Naive thymus-derived CD8-positive, alpha-beta T cell (primary cell): ENCODE measurements at places on chromosomes 13 and 19. TPM values are rescaled to one million over a fixed set of nuclear protein-coding genes. Genes with fewer than 3 reads are reported as not detected.

- DNase-seq = peak; percentile 37
Measured at GRCh38 chr13:25971459-25972145, 80.2 kb downstream of the SHISA2 start.

- no peak for DNase-seq
Measured at GRCh38 chr13:100714478-100714877, 39.9 kb upstream of the TMTC4 start.

The PRTN3 gene
- not detected for total RNA-seq

DNA sequence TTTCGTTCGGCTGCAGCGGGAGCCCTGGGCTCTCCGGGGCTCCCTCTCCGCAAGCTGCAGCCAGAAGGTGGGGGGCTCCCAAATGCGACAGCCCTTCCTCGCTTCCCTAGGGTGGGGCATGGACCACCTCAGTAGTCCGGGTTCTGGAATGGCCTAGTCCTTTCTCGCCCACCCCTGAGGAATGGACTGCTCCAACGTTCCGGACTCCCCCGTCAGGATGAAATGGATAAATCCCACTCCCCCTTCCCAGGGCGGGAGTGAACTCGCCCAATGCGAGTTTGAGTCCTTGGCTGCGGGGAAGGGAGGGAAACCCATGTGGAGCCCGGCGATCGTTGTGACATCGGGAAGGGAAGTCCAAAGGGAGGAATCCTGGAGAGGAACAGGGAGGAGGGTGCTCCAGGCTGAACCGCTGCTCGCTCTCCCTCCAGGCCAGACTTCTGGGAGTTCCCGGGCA, 5.5 kb downstream of the HRC start:
- no peak for DNase-seq

DNA sequence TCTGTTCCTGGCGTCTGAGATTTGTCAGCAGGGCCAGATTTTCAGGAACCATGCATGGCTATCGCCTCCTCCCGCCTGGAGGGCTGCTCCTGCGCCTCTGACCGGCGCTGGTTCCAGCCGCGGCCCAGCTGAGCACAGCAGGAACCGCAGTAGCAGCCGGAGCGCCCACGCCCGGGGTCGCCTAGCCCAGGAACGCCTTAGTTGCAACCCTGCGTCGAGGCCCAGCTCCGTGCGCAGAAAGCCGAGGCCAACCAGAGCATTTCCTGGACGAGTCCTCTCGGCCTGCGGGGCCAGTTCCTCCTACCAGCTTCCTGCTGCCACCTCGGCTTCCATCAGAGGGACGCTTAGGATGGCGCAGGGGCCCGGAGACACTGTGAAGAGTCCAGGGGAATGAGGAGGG, 74.9 kb downstream of the ZNF492 start:
- DNase-seq = no peak

GRCh38 chr19:10317045-10317856, 1.4 kb upstream of the FDX2 start:
- DNase-seq = no peak

The SHISA7 gene
- total RNA-seq = not detected

- DNase-seq = no peak
Measured at GRCh38 chr19:16293118-16294091, 31.2 kb upstream of the KLF2 start.

The EDNRB gene
- not detected for total RNA-seq

- DNase-seq = no peak
Measured at GRCh38 chr13:30038884-30039283, 188.5 kb upstream of the UBL3 start.

GRCh38 chr19:42468273-42468796, 25.6 kb upstream of the CXCL17 start:
- DNase-seq = no peak

GRCh38 chr13:98221234-98221633, 44.2 kb upstream of the RNF113B start:
- DNase-seq = no peak

DNA sequence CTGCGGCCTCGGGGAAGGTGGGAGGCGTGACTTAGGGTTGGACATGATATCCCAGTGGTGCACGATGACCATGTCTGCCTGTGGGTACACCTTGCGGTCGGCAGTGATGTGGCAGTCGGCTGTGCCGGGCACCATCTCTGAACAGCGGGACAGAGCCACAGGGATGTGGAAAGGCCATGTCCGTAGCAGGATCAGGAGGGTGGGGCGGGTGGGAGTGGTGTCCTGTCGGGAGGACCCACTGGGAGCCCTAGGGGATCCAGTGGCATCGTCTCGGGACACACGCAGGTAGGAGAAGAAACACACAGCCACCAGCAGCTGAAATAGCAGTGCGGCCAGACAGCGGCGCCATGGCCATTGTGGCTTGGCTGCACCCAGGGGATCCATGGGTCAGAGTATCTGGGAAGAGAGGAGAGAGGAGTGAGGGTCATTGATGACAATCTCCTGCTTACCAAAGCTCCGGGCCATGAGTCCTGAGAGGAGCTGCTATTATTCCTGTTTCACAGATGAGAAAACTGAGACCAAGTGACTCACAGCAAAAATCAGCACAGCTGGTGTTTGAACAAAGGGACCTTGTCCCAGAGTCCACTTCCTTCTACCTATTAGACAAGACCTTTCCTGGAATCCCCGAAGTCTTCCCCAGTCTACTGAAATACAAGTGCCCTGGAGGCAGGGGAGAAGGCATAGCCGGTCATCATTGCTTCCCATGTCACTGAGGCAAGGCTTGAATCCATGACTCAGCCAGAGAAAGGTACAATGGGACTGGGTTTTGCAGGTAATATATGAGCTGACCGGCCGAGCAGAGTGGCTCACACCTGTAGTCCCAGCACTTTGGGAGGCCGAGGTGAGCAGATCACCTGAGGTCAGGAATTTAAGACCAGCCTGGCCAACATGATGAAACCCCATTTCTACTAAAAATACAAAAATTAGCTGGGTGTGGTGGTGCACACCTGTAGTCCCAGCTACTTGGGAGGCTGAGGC, 5.2 kb upstream of the FUT6 start:
- DNase-seq = no peak

The FRY gene
- total RNA-seq = 1.4 TPM

The BRME1 gene
- total RNA-seq = 3.0 TPM

The NRTN gene
- 0.88 TPM for total RNA-seq

DNA sequence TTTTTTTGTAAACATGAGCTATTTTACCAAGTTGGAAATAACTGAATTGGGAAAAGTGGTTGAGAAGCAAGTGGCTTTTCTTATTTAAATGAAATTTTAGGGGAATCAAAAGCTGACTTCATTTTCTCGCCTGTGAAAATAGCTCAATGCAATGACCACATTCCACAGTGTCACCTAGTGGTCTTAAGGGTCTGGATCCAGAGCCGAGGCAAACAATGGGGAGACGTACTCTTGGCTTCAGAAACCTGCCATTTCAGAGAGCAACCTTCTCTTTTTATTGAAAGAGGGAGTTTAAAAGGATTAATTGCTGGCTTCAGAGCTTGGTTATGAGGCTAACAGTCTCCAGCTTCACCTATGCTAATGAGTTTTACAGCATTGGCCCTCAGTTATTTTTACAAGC, 39.7 kb upstream of the RXFP2 start:
- no peak for DNase-seq

The ICAM5 gene
- not detected for total RNA-seq

GRCh38 chr19:40594255-40594654, 6.9 kb upstream of the LTBP4 start:
- DNase-seq = no peak

GRCh38 chr19:4077007-4077374, 10.3 kb upstream of the ZBTB7A start:
- DNase-seq = no peak

DNA sequence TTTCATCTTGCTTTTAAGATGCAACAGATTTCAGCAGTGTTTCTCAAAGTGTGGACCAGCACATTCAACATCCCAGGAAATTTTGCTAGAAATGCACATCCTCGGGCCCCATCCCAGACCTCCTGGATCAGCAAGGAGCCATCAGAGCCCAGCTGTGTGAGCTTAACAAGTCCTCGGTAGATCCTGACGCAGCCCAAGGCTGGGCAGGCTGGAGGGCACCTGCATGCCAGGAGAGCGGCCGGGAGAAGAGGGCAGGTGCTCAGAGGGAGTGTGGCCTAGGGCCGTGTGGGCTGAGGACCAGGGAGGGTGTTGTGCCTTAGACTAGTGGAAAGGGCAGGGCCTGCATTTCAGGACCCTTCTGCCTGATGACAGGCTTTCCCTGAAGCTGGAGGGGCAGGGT, 2.2 kb upstream of the MCF2L start:
- DNase-seq = no peak

The GPR183 gene
- total RNA-seq = 8.4 TPM

DNA sequence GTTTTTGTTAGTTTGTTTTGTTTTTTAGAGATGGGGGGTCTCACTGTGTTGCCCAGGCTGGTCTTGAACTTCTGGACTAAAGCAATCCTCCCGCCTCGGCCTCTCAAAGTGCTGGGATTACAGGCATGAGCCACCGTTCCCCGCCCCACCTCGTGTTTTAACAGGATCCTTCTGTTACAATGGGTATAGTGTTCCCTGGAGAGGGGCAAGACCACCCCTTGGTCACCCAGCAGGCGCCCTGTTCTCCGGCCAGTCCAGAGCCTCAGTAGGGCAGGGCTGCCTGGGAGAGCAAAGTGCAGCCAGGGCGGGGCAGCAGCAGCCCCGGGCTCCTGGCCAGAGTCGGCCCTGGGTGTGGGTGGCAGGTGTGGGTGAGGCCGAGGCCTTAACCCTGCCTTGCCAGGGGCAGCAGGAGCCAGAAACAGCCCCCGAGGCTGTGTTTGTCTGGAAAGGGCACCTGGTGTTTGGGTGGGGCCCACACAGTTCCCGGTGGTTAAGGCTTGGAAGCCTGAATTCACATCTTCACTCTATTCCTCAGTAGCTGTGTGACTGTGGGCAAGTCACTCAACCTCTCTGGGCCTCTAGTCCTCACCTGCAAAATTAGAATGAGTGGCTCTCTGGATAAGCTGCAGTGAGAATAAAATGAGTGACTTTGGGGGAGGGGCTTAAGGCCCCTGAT, 7.2 kb downstream of the VASP start:
- no peak for DNase-seq

- no peak for DNase-seq
Measured at GRCh38 chr13:101204270-101205020, 211.9 kb downstream of the NALCN start.

- DNase-seq = no peak
Measured at GRCh38 chr19:1383017-1383311, 743 bp upstream of the NDUFS7 start.

- no peak for DNase-seq
Measured at GRCh38 chr19:5800361-5801270, 4.3 kb upstream of the NRTN start.

GRCh38 chr13:110360598-110360997, 53.5 kb downstream of the COL4A2 start:
- no peak for DNase-seq

The NLRP7 gene
- total RNA-seq = not detected

- no peak for DNase-seq
Measured at GRCh38 chr13:43116242-43116641, 92.9 kb downstream of the DNAJC15 start.

DNA sequence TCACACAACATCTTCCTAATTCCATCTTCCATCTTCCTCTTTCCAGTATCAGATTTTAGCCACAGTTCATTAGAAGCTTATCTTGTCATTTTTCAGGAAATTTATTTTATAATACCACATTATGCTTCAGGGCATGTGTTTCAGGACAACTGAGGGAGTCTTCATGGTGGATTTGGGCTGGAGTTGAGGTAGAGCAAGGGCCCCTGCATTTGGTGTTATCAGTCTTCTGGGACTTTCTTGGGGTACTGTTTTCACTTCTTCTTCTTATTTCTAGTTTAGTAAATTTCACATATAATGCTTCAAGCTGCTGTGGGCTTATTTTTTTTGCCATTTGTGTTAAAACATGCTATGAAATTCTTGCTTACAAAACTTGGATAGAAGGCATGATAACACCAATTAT, 188.7 kb downstream of the LHFPL6 start:
- DNase-seq = no peak

- no peak for DNase-seq
Measured at GRCh38 chr13:102226591-102226990, 175.3 kb downstream of the FGF14 start.

The ZNF865 gene
- 24.4 TPM for total RNA-seq

DNA sequence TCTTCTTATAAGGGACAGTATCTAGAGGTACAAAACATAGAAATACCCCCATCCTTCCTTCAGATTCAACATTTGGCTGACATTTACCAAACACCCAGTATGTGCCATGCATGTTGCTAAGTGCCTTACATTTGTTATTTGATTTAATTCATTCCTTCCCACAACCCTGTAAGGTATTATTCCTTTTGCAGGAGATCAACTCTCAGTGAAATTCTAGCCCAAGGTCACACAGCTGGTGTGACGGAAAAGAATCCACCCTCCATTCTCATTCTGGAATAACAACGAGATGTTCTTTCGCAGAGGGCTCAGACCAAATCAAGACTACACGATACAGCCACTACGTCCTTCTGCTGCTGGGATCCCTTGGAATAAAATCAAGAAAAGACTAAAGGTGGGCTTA, 67.8 kb downstream of the C13orf42 start:
- DNase-seq = no peak

DNA sequence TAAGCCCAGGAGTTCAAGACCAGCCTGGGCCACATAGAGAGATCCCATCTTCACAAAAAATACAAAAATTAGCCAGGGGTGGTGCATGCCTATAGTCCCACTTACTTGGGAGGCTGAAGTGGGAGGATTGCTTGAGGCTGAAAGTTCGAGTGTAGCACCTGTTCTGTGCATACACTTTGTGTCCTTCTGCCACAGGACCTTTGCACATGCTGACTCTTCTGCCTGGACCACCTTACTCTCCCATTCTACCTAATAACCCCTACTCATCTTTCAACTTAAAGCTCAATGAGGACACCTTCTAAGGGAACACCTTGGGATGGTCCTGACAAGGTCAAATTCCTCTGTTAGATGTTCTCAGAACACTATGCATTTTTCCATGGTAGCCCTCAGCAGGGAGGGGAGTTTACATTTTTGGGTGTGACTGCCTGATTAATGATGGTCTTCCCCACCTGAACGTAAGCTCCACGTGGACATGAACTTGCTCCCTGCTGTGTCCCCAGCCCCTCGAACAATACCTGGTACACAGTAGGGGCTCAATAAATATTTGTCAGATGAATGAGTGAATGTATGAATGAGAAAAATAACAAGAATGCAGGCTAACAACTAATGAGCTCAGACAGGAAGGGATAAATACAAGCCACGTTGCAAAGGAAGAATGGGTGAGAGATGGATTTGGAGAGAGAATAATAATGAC, 11.2 kb upstream of the IZUMO2 start:
- DNase-seq = no peak

DNA sequence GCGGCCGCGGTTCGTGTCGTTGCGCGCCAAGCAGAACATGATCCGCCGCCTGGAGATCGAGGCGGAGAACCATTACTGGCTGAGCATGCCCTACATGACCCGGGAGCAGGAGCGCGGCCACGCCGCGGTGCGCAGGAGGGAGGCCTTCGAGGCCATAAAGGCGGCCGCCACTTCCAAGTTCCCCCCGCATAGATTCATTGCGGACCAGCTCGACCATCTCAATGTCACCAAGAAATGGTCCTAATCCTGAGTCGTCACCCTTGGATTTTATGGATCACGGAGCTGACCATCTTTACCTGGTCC, 475 bp downstream of the MRPL57 start:
- DNase-seq = no peak

The TNNT1 gene
- total RNA-seq = not detected
